Activated CD4-positive, alpha-beta T cell treated with anti-CD3 and anti-CD28 coated beads, Interleukin-2, Interleukin-6, amounts not matched to agents 100 ng/mL and 50 ng/mL, durations not matched to agents 16 hours and 8 hours (primary cell): ENCODE measurements at places on chromosomes 11 and 22.

DNA sequence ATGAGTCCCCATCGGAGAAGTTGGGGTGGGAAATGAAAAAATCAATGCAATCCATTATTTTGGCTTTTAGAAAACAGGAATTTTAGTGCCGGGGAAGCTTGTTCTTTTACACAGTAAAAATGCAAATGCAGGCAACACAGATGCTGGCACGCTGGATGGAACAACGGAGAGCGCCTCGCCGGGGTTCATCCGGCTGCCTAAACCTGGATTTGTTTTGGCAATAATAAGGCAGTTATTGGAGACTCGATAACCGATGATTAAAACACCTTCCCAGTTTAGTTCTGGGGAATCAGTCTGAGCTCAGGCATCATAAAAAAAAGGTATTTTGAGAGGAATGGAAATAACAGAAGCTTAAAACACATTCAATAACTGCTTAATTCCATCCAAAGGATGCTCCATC is 2.9 kb downstream of the DSCAML1 start:
- DNase-seq = no peak

- no peak for DNase-seq
Measured at GRCh38 chr11:32317643-32318042, 117.7 kb downstream of the WT1 start.

DNA sequence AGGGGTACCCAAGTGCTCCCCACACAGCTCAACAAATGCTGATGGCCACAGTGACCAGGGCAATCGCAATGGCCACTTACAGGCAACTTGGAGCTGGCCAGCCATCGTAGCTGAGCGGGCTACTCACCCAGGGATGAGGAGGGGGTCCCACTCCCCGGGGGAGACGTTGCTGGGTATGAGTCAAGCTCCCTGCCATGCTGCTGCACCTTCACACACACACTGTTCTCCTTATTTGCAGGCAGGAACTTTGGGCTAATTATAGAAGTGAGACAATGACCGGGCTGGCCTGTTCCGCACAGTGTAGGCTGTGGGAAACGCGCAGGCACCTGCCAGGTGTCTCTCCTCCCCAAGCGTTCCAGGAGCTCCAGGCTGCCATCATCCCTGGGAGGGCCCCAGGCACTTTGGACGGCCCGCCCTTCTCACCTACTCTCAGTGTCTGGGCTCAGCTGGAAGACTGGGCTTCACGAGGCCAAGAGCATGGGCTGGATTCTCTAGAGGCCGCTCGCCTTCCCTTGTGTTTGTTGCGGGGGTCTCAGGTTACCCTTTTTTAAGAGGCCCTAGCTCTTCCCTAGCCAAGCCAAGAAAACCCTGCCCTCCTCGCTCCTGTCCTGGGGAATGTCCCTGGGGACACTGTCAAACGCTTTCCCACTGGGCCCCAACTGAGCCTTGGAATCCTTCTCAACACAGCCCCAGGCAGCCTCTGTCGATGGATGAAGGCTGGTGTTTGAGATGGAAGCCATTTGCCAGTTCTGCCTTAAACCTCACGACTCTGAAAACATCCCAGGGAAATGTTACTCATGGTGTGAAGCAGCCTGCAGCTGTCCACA is 73.0 kb downstream of the RTL6 start:
- no peak for DNase-seq

DNA sequence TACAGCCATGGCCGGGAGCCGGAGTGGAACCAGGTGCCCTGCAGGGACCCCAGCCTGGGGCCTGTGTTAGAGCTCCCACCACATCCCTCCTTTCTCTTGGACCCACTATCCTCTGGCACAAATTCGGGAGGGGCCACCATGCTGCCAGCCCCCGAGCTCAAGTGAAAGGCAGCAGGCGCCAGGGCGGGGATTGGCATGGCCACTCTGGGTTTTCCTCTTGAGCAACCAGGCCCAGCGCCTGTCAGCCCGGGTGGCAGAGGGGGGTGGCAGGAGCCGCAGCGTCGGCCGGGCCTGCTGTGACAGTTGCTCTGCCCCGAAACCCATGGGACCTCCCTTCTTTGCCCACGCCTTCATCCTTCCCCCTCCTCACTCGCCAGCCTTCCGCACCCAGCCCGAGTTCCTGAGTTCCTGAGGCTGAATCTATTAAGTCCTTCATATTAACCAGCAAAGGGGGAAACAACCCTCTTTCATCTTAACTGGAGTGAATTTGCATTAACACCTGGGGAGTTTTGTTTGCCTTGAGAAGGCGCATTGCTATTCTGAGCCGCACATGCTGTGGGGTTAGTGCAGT is 16.8 kb upstream of the CABP7 start:
- DNase-seq = no peak

DNA sequence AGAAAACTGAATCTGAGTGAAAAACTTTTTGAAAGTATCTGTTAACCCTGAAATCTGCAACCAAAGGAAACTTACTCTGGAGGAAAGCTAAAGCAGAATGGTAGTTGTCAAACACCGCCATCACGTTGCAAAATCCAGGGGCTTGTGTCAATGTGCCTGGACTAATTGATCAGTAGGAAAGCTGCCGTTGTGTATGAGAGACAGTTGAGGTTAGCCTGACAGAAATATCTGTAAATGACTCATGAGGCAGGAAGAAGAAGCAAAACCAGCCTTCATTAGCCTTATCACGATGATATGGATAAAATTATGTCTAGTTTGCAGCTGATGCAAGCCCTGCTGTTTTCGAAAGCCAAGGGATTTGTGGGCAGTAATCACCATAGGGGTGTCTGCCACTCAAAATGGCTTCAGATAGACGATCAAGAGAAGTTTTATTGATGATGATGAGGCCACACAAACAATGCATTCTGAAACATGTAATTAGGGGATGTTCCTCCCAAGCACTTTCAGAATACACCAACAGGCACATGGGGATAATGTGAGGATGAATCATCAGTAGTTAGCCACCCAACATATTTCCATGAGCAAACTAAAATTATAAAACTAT is 8.9 kb downstream of the SCGB1A1 start:
- peak; percentile 82 for DNase-seq

GRCh38 chr11:8100158-8100557 is 19.1 kb downstream of the TUB start:
- no peak for DNase-seq

DNA sequence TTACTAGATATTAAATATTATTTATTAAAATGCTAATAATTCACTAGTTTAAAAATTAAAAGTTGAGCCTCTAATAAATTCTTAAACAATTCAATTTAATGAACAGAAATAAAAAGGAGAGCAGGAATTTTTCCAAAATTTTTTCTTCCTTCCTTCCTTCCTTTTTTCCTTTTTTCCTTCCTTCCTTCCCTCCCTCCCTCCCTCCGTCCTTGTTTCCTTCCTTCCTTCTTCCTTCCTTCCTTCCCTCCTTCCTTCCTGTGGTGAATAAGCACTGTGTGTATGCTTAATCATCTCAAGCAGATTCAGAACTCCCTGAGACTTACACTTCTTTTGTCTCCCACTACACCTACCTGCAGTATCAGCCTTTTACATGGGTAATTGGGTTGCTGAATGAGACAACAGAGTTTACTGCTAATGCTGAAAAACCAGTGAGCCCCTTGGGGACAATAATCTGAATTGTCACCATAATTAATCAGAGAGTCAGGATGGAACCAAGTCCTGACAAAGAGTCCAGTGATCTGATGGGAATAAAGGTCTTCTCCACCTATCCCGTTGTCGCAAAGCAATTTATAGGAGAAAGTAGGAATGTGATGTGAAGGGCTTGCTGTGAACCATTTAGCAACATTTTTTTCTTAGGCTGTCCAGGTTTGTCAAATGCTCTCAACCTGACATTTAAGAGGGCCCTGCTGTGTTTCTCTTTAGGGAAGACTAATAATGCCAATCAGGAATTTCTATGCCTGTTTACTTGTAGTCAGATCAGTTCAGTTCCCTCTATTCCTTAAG is 58.1 kb upstream of the CEP295 start:
- DNase-seq = no peak

- DNase-seq = no peak
Measured at GRCh38 chr11:118155776-118156530, 3.3 kb upstream of the SCN4B start.

- no peak for DNase-seq
Measured at GRCh38 chr11:113378692-113379091, 8.9 kb upstream of the ANKK1 start.

DNA sequence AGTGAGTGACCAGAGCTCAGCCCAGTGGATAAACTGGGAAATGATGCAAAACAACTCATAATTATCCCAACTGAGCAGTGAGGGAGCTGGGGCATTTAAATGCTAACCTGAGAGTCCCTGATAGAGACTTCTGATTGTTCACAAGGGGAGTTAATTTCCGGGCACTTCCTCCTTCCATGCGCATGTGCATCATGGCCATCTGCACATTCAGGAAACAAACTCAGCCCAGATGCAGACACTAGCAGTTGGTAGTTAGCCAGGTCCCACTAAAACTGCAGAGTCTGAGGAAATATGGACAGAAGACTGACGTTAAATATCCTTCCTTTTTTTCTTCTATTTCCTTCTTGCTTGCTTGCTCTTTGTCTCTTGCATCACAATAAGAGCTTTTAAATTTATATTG is 852.1 kb upstream of the LRRC4C start:
- DNase-seq = no peak

- DNase-seq = no peak
Measured at GRCh38 chr22:33880986-33881385, 39.3 kb downstream of the LARGE1 start.

GRCh38 chr11:46522682-46523281 is 71.0 kb downstream of the AMBRA1 start:
- DNase-seq = no peak

DNA sequence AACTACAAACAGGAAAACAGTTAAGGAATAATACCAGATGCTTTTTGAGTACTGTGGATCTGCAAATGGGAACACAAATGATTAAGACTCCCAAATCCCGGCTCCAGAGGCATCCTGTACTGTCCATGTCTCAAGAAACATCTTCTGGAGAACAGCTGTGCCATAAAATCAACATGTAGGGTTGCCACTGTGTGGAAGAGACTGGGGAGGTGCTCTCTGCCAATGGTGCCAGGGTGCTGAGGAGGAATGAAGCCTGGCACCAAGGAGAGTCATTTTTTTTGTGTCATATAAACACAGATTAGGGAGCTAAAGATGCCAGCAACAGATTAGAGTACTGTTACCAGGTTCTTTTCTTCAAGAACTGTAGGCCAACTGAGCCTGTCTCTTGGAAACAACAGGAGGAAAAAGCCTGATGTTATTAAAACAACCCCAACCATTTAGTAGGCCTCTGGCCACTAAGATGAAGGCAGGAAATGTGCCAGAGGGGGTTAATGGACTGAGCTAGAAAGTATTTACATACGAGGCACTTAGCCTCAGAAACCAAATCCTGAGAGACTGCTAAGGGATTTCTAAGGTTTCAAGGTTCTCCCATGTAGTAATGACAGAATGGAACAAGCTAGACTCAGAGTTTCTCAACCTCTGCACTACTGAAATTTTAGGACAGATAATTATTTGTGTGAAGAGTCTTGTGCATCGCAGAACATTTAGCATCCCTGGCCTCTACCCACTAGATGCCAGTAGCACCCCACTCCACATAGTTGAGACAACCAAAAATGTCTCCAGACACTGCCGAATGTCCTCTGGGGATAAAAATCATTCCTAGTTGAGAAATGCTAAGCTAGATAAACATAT is 54.6 kb upstream of the CHRM4 start:
- no peak for DNase-seq

DNA sequence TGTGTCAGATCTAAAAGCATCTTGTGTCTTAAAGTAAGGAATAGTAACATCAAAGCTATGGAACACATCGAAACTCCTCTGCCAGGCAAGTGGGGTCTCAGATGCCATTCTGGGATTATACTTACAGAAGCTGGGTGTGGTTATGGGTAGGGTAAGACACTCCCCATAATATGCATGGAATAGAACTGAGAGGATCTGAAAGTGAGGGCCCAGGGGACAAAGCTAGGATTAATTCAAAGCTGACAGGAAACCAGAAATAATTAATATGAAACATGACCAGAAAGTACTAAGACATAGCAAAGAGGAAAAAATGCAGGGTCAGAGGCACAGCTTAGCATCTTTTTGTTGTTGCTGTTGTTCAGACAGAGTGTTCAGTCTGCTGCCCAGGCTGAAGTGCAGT is 40.2 kb upstream of the EED start:
- no peak for DNase-seq

GRCh38 chr11:2810411-2811205 is 75.0 kb downstream of the CDKN1C start:
- DNase-seq = no peak
